Fibroblast of skin of scalp (primary cell): ENCODE measurements at places on chromosomes 12 and 14.

DNA sequence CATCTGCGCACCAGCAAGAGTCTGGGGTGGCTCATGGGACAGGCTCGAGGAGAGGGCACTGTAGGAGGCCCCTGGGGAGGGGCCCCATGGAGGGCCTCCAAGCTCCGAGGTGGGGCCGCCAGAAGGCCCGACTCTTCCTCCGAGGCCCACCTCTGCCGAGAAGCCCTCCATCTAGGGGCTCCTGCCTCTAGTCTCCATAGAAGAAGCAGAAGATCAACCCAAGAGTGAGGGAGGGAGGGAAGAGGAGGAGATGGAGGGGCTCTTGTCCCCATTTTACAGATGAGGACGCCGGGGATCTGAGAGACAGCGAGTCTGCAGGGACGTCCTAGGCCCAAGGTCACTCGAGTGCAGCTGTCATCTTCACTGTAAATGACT lies 41.2 kb downstream of the DIO3 start:
- no peak for DNase-seq

GRCh38 chr12:116799955-116800354 lies 61.8 kb downstream of the RNFT2 start:
- DNase-seq: no peak

DNA sequence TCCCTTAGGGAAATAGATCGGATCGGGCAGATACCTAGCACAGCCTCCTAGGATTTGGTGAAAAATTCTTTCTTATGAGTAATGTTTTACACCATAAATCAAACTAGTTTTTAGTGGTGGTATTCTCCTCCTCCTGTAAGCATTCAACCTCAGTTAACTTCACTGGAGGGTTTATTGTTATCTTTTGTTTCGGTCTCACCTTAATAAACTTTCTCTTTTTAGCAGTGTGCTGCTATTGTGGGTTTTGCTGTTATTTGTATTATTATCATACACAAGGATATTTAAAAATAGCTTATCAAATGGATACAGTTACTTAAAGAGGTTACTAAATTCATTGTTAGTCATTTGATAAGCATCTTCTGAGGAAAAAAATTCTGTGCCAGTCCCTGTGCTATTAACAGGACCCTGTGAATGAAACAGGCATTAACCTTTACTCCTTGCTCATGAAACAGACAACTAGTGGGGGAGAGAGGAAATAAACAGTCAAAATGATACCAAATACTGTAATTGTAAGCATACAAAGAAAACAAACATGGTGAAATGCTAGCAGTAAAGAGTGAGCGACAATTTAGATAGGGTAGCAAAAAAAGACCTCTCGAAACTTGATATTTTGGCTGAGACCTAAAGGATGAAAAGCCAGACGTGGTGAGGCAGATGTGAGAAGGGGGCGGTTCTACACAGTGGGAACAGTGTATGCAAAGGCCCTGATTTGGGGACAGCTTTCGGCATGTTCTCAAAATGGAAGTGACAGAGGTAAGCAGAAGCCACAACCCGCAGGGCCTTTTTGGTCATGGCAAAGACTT lies 178.7 kb upstream of the SOX5 start:
- DNase-seq: no peak

GRCh38 chr14:61344437-61345150 lies 23.2 kb downstream of the PRKCH start:
- no peak for DNase-seq

DNA sequence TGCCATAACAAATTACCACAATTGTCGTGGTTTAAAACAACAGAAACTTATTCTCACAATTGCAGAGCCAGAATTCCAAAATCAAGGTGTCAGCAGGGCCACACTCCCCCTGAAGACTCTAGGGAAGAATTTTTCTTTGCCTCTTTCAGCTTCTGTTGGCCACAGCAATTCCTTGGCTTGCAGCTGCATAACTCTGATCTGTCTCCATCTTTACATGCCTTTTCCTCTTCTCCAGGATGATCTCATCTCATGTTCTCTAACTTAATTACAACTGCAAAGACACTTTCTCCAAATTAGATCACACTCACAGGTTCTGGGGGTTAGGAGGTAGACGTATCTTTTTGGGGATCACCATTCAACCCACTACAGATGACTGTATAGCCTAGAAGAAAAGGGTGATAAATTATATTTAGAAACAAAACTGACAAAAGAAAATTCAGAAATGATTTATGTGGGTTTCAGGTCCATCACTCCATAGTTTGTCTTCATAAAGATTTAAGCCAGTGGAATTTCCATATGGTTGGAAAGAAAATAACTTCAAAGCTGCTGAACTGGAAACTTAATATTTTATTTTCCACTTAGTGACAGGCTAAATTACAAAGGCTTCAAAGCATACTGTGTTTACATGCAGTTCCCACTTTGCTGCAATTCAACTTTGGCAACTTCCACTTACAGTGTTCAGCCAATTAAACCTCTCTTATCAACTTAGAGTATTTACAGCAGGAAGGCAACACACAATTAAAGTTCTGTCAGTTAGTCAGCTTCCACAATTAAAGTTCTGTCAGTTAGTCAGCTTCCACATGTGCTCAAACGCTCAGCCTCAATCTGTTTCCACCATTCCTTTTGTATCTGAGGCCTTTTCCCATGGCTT lies 213.3 kb downstream of the EPS8 start:
- DNase-seq: peak; percentile 50

DNA sequence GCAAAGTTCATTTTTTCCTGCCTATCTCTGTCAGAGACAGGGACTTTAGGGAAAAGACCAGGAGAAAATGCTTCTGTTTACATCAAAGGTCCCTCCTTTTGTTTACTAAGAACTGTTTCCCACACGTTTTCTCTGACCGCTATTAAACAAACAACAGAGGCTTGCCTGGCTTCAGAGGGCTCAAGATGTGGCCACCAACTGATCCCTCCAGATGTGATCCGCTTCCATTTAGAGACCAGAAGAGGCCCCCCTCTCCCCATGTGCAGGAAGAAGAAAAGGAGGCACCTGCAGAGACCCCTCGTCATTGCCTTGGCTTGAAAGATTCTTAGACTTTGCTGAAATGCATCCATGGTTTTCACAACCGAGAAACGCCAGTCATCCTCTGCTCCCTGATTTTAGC lies 217.9 kb upstream of the PWP1 start:
- no peak for DNase-seq

DNA sequence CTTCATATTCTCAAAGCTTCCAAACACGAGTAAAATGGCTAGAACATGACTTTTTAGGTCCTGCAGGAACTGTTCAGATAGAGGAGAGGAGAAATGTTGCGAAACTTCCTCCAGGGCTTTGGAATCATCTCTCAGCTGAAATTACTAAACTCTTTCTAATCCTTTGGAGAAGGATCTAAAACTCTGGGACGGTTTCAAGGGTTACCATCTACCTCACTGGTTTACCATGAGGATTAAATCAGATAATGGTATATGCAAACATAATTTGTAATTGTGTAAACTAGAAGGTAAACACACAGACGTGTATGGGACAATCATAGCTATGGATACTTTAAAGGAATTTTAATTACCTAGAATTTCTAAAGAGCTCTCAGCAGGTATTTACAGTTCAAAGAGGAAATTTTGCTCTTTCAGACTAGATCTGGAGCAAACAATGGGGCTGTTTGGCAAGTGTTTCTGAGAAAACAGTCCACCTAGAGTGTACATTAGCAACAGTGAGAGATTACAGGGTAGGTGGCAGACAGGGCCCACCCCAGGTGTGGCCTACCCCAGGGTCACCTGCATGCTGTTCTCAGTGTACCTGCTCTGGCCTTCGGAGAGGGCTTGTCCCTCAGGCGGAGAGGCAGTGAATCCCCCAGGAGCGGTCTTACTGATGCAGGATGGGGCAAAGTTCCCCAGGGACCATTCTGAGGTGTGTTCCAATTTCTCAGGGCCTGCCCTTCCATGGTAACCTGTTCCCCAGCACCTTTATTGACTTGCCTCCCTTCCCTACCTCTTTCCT lies 124.7 kb upstream of the MAX start:
- DNase-seq: peak; percentile 43

DNA sequence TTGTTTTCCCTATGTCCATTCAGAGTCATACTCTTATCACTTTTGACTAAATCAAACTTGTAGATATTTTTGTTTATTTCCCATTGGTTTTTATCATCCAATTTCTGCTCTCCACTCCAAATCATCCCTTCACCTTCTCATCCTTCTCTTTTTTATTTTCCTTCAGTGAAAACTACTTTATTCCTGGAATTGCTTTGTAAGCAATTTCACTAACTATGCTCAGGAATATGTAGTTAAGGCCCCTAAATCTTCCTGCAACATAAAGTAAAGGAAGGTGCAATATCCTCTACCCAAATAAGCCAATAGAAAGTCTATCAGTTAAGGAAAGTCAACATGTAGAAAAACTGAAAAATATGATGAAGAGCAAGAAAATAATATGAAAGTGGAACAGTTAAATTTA lies 308.4 kb downstream of the SEC23A start:
- no peak for DNase-seq

GRCh38 chr14:61671082-61671481 lies 24.2 kb upstream of the HIF1A start:
- DNase-seq: no peak

DNA sequence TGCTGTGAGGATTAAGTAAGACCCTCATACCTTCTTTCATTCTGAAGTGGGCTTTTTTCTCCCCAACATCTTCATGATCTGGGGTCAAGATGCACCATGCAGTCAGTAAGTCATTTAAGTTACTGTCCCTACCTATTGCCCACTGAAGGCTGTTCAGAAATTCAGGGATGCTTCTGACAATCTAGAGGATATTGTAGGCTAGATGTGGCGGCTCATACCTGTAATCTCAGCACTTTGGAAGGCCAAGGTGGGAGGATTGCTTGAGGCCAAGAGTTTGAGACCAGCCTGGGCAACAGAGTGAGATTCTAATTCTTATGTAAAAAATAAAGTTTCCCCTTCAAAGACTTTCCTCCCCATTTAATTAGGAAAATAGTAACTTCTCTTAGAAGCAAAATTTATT lies 28.7 kb downstream of the PHETA1 start:
- DNase-seq: no peak

DNA sequence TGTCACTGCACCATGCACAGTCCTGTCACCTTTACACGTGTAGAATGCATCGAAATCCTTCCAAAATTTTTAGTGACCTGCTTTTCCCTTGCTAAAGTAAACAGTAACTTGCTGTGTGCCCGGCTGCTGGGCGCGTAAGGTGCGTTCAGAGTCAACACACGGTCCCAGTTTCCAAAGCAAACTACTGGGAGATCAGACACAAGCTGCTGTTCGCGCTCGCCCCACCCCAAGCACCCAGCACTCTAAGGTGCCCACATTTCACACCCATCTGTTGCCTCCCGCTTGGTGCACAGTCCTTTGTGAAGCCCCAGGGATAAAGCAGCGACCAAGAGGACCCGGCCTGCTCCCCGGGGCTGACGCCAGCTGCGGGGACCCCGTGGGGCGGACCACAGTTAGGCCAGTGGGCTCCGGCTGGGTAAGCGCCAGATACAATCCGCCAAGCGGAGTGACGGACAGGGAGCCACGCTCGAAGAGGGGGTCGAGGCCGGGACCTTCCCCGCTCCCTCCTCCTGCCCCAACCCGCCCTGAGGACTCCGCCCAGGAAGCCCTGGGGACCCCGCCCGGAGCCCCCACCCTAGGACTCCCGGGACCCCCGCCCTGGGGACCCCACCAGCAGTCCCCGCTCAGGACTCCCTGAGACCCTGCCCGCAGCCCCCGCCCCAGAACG lies 633 bp downstream of the STX2 start:
- no peak for DNase-seq

DNA sequence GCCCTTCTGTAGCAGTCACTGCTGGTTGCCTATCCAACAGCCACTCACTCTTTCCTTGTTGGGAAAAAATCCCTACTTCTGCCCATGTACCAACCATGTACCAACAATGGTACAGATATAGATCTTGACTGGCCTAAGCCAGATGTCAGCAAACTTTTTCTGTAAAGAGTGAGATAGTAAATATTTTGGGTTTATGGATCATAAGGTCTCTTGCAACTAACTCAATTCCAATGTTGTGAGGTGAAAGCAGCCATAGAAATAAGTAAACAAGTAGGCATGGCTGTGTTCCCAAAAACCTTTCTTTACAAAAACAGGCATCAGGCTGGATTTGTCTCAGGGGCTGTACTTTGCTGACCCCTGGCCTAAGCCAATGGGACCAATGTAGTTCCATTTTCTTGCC lies 73.5 kb downstream of the ARMH4 start:
- DNase-seq: no peak

DNA sequence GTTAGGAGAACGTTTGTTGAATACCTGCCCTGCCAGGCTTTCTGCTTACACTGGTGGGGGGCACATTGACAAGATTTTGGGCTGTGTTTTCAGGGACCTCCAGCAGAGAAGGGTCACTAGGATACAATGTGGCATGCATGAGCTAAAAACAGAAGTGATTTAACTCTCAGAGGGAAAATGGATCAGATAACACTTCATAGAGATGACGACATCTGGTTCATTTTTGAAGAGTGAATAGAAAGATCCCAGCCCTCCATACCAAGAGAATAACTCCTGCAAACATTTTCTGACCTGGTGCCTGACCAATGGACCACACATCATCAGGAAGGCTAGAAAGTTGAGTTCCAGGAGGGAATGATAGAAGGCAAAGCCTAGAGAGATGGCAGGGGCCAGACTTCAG lies 33.7 kb downstream of the CKB start:
- peak; percentile 73 for DNase-seq

- DNase-seq: no peak
These were observed 1.3 kb downstream of the SLC38A1 start for GRCh38 chr12:46267575-46267824.

DNA sequence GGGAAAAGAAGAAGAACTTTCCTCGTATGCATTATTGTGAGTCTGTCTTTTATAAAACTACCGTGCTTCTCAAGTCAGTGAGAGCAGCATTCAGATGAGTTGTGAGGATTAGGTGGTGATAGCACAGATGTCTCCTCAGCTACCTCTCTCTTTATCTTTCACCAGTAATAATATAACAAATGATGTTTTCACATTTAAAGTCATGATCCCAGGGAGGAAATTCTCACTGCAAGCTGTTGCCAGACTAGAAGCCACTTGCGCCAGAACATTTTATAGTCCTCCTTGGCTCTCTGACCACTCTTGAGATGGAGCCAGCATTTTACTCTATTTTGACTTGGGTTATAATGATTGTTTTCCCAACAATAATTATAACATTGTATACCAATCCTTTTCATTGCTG lies 443.1 kb downstream of the AEBP2 start:
- DNase-seq: no peak

GRCh38 chr12:124564232-124564958 lies 3.0 kb downstream of the NCOR2 start:
- no peak for DNase-seq

DNA sequence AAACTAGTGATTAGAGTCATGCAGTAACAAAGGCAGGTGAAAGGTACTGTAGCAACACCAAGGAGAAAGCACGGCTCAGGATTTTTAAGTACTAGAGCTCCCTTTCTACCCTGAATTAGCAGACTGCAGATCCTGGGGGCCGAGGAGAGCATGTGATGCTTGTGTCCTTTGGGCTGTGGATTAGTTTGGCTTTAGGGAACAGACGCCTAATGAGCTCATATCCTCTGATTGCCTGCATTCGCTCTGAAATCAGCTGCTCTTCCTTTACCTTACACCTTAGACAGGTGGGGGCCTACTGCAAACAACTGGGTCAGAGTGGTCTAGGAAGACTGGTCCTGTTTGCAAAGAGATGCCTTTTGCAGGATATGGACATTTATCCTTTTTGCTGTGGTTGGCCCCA lies 2.2 kb downstream of the PIP4K2C start:
- no peak for DNase-seq
